ENCODE measurements at places on chromosomes 3 and 15. TPM values are rescaled to one million over a fixed set of nuclear protein-coding genes. Genes with fewer than 3 reads are reported as not detected.

ACAN gene
- not detected for total RNA-seq

IL17RE gene
- total RNA-seq, result 4.7 TPM

ZNF620 gene
- total RNA-seq, result 2.5 TPM

CYP8B1 gene
- not detected for total RNA-seq

ARHGEF26 gene
- total RNA-seq, result 4.7 TPM

SLC9A9 gene
- not detected for total RNA-seq

ISY1 gene
- 18.1 TPM for total RNA-seq

PLXNB1 gene
- 35.4 TPM for total RNA-seq

FANCD2OS gene
- not detected for total RNA-seq

UBE2Q2 gene
- 20.3 TPM for total RNA-seq

LYZL4 gene
- not detected for total RNA-seq

NMD3 gene
- total RNA-seq, result 65.3 TPM

STRA6 gene
- total RNA-seq, result 0.29 TPM

All from PC-3 (cell line).